Activated CD4-positive, alpha-beta T cell treated with anti-CD3 and anti-CD28 coated beads, Interleukin-2, amount 50 U/mL, for 4 hours (primary cell): ENCODE measurements at places on chromosomes 12 and 14.
A peak's percentile ranks its signal among the peaks of the same experiment; 100 is the strongest.

- DNase-seq, result peak; percentile 91
Measured at GRCh38 chr12:123436017-123436964, at the start of gene RILPL2. Gene RILPL2 (minus strand): TSS chr12:123436684. CDS start chr12:123436420, 264 bp downstream.

DNA sequence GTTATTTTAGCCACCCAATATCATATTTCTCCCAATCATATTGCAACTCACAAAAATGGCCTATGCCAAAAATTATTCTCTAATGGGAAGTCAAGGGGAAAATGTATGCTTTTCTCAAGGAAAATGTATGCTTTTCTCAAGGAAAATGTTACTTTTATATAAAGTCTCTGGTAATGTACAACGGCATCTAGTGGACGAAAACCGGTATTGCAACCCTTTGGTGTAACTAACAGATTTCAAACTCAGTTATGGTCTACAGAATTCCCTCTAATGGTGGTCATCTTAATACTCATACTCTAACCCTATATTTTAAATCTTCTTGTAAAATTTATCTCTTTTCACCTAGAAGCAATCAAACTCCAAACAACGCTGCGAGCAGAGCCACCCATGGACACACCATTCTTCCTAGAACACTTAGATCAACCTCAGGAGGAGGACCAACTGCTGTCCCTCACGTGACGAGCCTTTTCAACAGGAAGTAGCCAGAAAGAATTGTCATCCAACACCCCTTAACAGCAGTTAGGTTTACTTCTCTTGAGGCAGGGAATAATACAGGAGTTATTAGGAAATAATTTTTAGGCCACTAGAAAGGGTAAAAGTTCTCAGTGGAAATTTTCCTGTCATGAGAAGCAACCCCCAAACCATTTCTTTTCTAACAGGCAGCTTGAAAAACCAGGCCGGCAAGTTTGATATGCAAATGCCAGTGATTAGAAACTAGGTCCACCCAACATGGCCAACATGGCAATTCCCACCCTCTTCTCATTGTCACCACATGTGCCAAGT is 20.1 kb downstream of the APOBEC1 start:
- DNase-seq, result peak; percentile 22

DNA sequence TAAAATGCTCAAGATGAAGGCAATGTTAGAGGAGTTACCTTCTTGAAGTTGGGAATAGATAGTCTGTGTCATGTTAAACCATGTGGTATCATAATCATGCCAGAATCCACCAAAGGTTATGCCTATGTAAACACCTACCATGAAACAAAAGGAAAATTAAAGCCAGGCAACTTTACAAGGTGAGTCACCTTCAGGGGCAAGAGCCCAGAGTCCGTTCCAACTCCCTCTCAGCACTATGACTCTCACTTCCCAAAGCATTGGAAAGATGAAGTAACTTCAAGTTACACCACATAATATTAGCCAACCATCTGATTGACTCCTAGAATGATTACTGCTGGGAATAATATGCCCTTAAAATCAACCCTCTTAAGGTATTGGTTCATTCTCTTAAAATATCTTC is 38.5 kb downstream of the CATSPERB start:
- DNase-seq, result no peak

- no peak for DNase-seq
Measured at GRCh38 chr14:74326369-74327152, 21.7 kb upstream of the VRTN start.

- DNase-seq, result no peak
Measured at GRCh38 chr12:76872415-76872814, 6.4 kb downstream of the CSRP2 start.

GRCh38 chr12:106113824-106114446 is 24.8 kb downstream of the NUAK1 start:
- no peak for DNase-seq

DNA sequence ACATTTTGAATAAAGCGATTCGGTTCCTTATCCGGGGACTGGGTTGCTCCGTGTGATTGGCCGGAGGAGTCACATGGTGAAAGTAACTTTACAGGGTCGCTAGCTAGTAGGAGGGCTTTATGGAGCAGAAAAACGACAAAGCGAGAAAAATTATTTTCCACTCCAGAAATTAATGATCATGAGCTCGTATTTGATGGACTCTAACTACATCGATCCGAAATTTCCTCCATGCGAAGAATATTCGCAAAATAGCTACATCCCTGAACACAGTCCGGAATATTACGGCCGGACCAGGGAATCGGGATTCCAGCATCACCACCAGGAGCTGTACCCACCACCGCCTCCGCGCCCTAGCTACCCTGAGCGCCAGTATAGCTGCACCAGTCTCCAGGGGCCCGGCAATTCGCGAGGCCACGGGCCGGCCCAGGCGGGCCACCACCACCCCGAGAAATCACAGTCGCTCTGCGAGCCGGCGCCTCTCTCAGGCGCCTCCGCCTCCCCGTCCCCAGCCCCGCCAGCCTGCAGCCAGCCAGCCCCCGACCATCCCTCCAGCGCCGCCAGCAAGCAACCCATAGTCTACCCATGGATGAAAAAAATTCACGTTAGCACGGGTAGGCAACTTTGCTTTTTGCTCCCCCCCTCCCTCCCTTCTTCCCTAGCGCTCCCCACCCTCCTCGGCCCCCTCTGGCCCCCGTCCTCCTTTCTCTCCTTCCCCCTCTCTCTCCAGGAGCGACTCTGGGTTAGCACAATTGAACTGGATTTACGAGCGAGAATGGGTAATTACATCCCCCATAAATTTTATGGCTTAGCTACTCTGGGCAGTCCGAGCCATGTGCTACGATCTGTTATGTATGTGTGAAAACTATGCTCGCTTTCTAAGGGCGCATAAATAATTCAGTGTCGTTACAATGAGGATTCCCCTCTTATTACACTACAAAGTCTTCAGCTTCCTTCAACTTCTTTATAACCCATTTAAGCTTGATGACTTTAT is at the start of gene HOXC4:
TSS of gene HOXC4 (plus strand) at position 85 of the 991 bp plus-strand sequence. CDS start at position 173, 88 bp downstream.
- no peak for DNase-seq

- no peak for DNase-seq
Measured at GRCh38 chr12:96514328-96514727, 25.0 kb downstream of the CFAP54 start.
